Activated naive CD4-positive, alpha-beta T cell treated with Interleukin-2 at 50 U/mL for 16 hours (primary cell): ENCODE measurements at places on chromosomes 1 and 21.

- no peak for DNase-seq
These were observed 28.2 kb upstream of the LGALS8 start for GRCh38 chr1:236495467-236496112.

DNA sequence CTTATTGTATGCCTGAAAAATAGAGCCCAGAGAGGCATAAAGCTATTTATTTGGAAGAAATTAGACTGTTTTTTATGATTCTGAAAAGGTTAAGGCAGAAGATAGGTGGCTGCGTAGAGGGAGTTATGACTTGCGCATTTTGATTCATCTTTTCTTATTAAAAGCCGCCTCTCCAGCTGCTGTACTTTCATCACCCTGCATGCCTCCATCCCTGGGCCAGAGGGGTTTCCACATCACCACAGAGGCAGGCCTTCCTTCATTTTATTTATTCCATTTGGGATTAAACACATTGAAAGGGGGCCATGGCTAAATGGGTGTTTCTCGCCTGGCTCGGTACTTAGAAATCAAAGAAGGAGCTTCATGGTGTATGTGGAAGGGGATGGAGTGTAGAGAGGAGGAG is 14.6 kb upstream of the RGS8 start:
- DNase-seq = no peak

DNA sequence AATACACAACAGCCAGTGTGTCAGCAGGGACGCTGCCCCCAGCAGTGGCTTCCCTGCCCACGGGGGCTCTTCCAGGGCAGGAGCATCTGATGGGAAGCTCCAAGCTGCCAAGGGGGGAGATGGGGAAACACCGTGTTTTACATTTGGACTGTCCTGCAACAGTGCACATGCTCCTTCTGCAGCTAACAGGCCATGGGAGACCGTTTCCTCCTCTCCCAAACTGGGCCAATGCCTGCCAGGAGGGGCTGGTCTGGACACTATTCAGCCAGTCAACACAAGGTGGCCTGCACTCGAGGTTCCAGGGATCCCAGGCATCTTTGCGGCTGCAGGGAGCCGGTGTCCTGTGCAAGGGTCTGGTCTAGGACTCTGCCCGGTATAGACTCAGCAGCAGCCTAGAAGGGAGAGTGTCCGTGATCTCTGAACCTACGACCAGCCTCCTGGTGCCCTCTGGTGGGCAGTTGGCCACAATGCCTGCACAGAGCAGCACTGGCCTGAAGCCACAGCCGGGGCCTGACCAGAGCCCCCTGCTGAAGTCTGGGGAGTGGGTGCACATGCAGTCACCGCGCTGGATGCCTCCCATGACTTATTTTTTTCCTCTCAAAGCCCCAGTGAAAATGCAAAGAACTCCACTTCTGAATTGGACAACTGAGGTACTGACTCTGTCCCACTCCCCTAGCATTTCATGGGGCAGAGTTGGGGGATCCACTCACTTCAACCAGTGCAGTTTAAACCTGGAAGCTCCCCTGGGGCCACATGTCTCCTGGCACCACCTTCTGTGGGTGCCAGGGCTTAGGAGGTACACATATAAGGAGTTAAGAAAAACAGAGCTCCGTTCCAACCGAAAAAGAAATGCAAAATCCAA is 33.3 kb downstream of the RCC2 start:
- peak; percentile 30 for DNase-seq

DNA sequence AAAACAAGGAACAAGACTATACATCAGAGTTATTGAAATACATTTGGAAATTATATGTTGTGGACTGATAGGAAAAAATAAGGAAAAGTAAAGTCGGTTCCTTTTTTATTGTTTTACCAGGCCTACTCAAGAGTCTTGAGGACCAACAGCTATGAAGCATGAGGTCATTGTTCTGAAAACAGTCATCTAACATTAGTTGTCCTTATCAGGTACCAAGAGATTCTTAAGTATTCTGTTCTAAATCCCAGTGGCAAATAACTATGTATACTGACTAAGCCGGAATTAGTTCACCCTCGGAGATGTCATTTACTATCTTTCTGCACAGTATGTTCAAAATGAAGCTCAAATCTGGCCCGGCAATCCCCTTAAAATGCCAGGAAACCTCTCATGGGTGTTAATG is 585 bp downstream of the ADGRL4 start:
- no peak for DNase-seq

GRCh38 chr1:81877940-81878339 is 77.2 kb downstream of the ADGRL2 start:
- DNase-seq = no peak

DNA sequence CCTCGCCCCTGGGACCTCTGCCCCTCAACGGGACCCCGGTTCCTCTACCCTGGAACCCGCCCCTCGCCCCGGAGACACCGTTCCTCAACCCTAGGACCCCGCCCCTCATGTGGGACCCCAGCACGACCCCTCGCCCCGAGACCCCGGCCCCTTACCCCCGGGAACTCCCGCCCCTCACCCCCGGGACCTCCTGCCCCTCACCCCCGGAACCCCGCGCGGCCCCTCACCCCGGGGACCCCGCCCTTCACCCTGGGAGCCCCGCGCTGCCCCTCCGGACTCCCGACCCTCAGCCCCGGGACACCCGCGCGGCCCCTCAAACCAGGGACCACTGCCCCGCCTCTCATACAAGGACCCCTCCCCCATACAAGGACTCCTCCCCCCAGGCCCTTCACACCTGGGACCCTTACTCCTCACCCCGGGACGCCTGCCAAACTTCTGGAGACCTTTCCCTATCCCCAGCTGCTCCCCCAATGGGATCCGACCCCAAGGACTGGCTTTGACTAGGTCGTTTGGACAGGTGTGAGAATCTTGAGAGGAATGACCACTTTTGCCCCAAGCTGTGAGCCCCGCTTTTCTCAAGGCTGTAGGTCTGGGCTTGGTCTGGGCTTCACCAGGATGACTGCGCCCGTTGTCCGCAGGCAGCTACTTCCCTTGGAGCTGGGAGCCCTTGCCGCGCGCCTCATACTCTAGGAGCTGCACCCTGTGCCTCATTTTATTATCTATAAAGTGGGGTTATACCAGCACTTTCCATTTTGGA is 843 bp downstream of the DIP2A start:
- DNase-seq = peak; percentile 9

- DNase-seq = no peak
These were observed 28.5 kb downstream of the NIBAN1 start for GRCh38 chr1:184945678-184946412.

GRCh38 chr1:67749844-67750690 is 65.1 kb downstream of the GADD45A start:
- DNase-seq = no peak

DNA sequence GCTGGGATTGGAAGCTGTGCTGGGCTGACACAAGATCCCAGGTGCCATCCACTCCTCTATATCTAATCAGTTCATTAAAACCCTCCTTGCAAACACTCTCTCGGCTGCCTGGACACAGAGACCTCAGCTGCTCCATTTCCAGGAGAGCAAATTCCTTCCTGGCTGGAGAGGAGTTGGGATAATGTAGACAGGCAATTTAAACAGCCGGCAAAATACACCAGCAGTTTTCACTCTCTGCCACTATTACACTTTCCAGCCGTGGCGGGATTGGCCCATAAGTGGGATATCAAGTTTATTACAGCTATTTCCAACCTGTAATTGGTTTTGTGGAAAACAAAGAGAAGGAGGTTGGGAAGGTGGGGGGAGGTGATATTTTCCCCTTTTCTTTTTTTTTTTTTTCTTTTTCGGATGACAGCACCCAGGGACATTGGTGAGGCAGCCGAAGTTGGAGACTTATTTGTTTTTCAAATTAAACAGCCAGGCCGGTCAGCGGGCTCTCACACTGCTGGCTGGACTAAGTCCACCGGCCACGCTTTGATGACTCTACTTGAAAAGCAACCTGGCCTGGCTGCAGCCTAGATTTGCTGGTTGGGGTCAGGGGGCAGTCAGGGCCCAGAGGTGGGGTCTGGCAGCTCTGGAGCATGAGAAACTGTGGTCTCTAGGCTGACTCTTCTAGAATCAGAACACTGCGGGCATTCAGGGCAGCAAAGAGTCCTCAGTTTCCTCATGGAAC is 177.4 kb downstream of the IGSF21 start:
- DNase-seq = no peak

DNA sequence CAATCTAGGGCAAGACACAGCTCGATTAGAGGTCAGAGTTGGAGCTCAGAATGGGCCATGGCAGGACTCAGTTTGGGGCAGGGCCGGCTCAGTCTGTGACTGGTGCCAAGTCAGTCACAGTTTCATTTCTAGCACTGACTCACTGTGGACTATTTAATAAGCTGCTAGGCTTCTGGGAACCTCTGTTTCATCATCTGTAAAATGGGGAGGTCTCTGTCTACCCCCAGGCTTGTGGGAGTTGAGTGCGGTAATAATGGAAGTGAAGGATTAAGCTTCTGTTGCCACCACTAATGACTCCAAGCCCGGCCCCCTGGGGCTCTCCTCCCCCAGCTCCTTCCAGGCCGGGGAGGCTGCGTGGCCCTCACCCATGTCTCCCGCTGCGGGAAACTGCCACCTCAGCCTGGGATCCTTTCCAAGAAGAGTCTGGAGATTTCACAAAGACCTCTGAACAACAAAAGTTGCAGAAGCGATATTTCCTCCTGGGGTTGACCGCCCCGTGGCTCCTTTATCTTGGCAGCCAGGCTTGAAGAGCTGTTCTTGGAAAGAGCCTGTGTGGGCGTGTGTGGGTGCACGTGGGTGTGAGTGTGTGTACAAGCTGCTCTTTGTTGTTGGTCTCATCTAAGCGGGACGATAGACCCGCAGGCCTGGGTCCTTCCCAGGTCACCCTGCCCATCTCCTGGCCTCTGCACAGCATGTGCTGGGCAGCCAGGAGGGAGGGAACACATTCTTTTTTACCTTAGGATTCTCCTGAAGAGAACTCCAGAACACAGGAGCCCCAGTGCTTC is 29.1 kb downstream of the KNCN start:
- peak; percentile 54 for DNase-seq

DNA sequence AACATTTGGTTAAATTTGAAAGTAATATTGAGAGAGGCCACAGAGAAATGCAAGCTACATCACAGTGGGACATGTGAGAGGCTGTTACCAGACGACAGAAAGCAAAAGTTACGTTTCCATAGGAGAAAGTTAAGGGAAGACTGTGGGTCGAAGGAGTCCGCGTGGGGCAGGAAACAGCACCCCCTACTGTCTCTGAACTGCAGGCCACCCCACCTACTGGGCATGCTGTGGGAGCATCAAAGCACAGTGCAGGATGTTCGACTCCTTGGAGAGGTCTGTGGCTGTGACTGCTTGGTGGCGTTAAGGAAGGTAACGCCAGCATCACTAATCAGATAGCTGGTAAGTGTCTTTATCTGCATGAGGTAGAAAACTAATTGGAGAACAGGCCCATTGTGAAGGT is 123.9 kb downstream of the PTBP2 start:
- DNase-seq = no peak
